Amygdala (tissue), 56 donors: ENCODE measurements at places on chromosomes 5 and 9.

DNA sequence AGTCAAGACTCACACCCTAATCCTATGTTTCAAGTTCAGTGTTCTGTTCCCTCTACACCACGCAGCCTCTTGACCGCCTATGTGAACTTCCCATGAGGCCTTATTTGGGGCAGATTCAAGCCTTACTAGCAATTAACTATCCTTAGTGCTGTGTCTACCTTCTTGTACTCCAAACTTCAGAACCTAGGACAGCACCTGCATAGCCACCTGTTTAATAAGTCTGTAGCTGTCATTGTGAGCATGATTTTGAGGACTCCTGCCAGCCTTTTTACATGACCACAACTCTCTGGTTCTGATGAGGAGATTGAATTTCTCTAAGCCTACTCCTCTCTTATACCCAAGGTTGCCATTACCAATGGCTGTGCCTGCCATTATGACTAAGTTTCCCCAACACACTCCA, 50.8 kb upstream of the PCSK1 start:
- DNase-seq = no peak

DNA sequence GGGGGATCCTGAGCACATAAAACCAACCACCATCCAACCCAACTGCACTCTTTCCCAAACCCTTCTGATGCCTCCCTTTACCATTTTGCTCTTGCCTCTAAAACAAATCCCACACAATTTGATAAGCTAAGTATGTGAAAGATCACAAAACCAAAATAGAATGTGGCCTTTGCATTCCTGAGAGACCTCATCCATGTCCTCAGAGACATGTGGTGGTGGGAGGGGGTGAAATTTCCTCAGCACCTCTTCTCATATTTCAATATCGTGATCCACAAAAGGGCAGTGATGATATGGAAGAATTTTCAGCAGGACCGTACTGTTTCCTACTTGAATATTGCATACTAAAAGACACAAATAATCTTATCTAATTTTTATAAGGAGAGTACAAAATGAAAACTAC, 423.3 kb downstream of the TLE1 start:
- DNase-seq = no peak

GRCh38 chr5:15013654-15014463, 142.3 kb upstream of the ANKH start:
- DNase-seq = no peak

DNA sequence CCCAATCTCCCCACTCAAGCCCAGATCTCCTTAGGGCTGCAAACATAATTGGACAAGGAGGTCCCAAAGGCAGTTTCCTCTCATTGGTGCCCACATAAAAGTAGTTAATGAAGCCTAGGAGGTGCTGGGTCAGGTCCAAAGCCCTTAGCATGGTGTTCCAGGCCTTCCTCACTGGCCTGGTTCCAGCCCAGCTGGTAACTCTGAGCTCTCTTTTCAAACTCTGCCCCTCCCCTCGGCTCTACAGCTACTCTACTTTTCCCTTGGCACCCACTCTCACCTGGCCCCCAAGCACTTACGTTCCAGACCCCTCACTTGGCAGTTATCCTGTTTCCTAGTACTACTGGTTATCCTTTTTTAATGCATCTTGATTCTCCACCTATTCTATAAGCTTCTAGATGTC, 9.9 kb downstream of the SEPTIN8 start:
- DNase-seq = no peak

DNA sequence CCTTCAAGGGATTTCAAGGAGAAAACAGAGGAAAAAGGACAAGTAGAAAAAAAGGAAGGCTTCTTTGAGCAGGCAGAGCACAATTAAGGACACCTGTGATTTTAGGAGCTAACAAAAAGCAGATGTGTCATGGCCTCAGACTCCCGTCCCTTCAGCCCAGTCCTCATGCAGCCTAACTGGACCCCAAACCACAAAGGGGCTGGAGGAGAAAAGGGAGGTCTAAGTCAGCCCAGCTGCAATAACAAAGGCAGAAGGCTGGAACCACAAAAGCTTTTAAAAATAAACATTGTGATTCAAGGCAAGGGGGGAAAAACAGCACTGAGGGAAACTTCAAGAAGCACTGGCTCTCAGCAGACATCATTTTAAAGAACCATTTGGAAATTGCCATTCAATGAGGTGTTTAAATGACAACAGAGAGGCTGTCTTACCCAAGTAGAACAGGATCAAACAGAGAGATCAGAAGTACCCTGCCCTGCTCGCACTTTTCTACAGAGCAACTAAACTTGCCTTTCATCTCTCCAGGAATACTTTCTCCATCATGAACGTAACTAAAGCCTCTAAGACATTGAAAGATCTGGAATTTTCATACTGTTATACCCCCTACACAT, 89.3 kb downstream of the SEMA5A start:
- DNase-seq = no peak
